ENCODE measurements at places on chromosomes 3 and 15.

GRCh38 chr3:9183011-9183410 lies 66.4 kb downstream of the SRGAP3 start:
- DNase-seq: no peak

- DNase-seq: no peak
These were observed 12.1 kb downstream of the WNT7A start for GRCh38 chr3:13867732-13868131.

- DNase-seq: no peak
These were observed 22.8 kb upstream of the ARHGEF26 start for GRCh38 chr3:154098376-154098775.

DNA sequence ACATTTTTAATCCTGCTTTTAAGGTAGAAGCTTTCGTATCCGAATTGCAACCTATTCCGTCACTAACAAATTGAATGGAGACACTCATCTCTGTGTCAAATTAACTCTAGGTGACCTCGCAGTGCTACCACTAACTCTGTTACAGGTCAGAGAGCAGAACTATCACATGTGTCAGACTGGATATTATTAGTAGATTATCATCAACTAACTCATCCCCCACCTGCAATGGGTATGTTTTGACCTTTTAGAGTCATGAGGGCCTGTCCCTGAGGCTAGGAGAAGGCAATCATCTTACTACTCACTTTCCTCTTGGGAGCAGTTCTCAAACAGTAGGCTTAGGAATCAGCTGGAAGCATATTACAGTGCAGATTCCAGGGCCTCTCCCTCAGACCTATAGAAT lies 2.0 kb downstream of the GLDN start:
- DNase-seq: no peak

DNA sequence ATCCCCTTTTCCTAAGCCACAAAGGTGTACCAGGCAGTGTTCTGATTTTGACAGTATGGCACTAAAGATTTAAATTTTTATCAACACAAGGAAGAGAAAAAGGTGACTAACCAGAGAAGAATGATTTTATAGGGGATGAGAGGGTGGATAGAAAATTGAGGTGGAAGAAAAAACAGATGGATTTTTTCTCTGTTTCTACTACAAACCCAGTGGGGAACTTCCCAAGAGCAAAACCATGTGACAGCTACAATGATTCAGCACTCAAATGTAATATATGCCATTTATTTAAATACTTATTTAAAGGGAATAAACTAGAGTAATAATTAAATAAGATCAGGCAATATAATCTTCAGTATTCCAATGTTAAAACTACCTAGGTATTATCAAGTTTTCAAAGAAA lies 11.1 kb downstream of the DCUN1D1 start:
- peak; percentile 46 for DNase-seq

- no peak for DNase-seq
These were observed 587.4 kb upstream of the MDFIC2 start for GRCh38 chr3:70899816-70900215.

- DNase-seq: no peak
These were observed 23.8 kb downstream of the ARHGEF26 start for GRCh38 chr3:154144825-154145465.

GRCh38 chr3:160754371-160754854 lies 1.6 kb upstream of the PPM1L start:
- DNase-seq: peak; percentile 60

GRCh38 chr3:135199137-135199536 lies 404.1 kb downstream of the EPHB1 start:
- DNase-seq: no peak

DNA sequence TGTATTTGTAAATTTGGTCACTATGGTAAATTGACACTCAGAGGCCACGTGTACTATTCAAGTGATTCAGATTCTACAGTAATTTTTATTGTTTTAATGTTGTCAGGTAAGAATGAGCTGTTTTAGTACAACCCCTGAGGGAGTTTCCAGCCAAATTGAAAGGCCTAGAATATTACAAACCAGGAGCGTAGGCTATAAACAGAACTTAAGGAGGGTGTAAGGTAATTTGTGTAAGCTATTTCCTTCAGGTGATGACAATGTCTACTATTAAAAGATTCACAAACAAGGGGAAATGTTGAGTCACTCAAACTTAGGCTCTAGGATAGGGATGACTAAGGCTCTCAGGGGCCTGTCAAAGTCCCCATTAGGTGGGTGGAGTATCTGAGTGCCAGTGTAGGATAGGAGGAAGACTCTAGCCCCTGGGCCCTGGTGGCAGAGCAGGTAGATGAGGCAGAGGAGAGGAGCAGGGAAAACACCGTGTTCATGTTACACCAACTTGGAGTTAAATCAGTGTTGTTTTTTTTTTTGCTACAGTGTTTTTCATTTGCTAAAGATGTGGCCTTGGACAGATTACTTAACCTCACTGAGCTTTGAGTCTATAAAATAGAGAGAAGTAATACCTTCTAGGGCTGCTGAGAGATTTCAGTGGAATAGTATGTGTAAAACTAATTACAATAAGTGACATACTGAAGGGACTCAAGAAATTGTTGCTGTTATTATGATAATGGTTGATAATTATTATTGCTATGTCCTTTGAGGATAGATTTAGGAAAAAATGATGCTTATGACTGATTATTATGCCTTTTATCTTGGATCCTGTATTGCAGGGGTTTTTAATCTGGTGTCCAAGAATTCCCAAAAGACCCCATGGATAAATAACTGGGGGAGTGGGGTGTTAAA lies 10.3 kb downstream of the TM4SF1 start:
- DNase-seq: no peak

DNA sequence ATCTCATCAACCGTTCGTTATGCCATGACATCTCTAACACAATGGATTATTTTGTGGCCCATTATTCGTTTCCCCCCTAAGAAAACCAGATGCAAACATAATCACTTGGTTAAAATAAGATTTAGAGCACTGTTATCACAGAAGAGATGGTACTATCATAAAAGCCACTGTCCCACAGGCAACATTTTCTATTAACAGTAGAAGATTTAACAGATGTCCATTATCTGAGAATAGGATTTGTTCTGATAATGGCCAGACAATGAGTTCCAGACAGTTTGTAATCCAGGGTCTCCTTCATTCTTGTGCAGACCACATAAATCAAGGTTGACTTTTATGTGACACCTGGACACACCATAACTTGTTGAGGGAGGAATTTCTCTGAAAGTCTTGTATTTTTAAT lies 153.1 kb downstream of the CLSTN2 start:
- no peak for DNase-seq

GRCh38 chr3:111691293-111691909 lies 96.3 kb upstream of the ZBED2 start:
- peak; percentile 61 for DNase-seq

DNA sequence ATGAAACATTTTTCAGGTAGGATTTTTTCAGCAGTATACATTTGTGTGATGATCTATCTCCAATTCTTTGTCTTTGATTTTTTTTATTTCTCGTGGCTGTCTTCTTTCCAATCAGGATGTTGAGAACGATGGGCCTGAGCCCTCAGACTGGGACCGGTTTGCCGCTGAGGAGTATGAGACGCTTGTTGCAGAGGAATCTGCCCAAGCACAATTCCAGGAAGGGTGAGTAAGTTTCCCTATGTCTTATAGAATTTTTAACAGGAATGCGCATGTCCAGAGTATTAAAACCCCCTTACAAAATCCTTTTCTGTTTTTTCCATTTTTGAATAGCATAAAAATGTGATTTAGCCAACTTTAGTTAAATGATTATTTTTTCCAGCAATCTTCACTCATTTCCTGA lies 90.0 kb downstream of the MSL2 start:
- DNase-seq: no peak

GRCh38 chr3:14243782-14244181 lies 65.2 kb downstream of the LSM3 start:
- no peak for DNase-seq

DNA sequence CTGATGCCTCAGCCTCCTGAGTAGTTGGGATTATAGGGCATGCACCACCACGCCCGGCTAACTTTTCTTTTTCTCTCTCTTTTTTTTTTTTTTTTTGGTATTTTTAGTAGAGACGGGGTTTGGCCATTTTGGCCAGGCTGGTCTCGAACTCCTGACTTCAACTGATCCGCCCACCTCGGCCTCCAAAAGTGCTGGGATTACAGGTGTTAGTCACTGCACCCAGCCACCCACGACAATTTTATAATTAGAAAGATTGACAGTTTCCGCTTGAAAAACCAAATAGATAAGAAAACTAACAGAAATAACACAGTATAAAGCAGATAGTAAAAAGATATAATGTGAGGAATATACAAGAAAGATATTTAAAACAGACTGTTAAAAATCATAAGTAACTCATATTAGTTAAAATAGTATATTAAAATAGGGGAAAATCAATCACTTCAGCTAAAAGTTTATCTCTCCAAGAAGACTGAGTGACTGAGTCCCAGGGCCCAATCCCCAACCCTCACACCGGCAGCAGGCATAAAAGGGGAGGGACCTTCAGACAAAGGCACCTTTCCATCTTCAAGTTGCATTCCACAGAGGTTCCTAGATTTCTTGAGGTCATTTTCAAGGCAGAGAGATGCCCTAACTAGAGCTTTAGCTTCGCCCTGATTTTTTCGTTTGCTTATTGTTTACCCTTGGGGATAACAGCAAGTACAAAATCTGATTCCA lies 1.4 kb upstream of the WHAMM start:
- no peak for DNase-seq

DNA sequence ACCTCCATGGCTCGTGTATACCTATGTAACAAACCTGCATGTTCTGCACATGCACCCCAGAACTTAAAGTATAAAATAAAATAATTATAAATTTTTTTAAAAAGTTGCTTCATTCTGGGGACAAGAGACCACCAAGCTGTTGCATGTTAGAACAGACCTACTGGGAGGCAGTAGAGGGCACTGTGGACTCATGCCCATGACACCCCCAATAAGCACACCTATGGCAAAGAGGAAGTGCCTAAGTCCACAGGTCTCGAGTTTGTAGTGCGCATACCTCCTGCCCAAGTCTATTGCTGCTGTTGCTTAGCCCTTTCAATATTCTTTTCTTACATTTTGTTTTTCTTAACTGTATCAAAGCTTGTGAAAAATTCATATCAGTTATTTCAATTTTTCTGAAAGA lies 267.9 kb upstream of the THBS1 start:
- DNase-seq: no peak

Data from fibroblast of lung (primary cell).